ENCODE measurements at places on chromosomes 13 and 19.

GRCh38 chr13:90428522-90429210 lies 918.8 kb upstream of the MIR17HG start:
- DNase-seq = no peak

GRCh38 chr19:17687857-17688784 lies at the start of gene UNC13A:
Gene UNC13A, minus strand, starts transcription at chr19:17688354. Its CDS starts 155 bp downstream, at chr19:17688199.
- peak; percentile 65 for DNase-seq

DNA sequence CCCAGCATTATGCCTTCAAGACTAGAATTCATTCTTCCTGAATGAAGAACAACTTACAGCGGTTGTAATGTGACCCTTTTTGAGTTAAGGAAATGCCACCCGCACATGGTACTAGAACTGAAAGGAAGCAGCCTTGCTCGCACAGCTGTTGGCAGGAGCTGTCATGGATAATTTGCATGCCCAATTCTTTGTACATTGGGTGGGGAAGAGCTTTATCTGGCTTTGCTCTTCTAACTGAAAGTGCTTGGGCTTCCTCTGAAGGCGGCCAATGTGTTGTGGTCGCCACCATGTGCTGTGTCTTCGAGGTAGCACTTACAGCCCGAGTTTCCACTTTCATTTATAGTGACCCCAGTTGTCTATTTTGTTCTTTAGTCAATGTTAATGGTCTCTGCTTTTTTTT lies 3.4 kb downstream of the CCNE1 start:
- DNase-seq = no peak

DNA sequence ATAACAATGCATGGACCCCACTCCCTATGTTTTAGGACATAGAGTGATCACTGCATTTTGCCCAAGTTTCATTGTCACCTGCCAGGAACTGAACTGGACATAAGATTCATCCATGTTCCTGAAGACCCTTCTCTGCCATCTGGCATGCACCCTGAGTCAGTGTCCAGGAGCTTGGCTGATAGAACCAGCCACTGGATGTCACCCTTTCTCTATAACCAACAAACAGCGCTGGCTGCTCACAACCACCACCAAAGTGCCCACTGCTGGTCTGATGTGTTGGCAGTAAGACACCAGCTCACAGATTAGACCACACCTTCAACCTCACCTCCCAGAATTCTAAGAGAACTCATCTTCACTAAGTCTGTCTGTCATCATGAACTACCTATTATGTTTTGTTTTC lies 333.4 kb downstream of the ITGBL1 start:
- no peak for DNase-seq

DNA sequence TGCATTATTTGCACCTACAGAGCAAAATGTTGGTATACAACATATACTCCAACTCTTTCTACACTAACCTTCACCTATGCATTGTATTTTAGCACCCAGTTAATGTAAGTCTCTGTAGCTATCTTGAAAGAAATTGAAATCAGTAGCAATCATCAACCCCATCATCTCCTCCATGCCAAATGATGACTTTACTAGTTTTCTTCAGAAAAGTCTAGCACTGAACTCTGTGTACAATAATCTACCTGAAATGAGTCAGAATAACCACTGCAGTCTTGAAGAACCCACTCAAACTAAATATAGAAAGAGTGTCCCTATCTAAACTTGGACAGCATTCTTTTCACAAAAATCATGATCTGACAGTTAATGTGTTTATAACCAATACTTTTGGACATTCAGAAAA lies 9.8 kb downstream of the IRS2 start:
- no peak for DNase-seq

GRCh38 chr19:14943601-14944000 lies 2.3 kb downstream of the OR7C2 start:
- DNase-seq = peak; percentile 7

- no peak for DNase-seq
Measured at GRCh38 chr13:44116562-44117332, 237.0 kb downstream of the LACC1 start.

DNA sequence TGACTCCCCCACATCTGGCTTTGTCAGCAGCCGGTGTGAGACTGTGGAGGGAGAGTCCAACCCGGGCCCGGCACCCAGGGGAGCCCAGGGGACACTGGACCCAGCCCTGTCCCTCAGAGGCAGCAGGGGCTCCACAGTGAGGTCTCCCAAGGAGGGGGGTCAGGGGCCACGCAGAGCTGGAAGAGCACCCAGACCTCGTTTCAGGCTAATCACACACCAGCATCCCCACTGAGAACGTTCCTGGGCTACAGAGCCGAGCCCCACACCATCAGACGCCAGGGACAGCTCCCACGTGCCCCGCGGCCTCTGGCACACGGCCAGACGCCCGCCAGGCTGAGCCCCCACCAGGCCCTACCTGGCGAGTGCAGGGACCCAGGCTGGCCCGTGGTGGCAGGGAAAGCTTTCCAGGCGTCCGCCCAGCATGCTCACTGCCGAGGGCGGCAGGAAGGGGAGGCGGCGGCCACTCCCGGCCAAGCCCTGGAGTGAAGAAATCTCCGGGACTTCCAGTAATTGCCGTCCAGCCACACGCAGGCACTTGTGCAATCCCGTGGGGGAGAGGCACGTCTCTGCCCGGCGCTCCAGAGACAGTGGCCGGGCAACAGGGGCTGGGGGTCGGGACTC lies 19.2 kb downstream of the SBNO2 start:
- peak; percentile 93 for DNase-seq

GRCh38 chr13:102872131-102872530 lies 26.3 kb downstream of the ERCC5 start:
- no peak for DNase-seq

- no peak for DNase-seq
Measured at GRCh38 chr13:93925990-93926389, 553.5 kb downstream of the DCT start.

DNA sequence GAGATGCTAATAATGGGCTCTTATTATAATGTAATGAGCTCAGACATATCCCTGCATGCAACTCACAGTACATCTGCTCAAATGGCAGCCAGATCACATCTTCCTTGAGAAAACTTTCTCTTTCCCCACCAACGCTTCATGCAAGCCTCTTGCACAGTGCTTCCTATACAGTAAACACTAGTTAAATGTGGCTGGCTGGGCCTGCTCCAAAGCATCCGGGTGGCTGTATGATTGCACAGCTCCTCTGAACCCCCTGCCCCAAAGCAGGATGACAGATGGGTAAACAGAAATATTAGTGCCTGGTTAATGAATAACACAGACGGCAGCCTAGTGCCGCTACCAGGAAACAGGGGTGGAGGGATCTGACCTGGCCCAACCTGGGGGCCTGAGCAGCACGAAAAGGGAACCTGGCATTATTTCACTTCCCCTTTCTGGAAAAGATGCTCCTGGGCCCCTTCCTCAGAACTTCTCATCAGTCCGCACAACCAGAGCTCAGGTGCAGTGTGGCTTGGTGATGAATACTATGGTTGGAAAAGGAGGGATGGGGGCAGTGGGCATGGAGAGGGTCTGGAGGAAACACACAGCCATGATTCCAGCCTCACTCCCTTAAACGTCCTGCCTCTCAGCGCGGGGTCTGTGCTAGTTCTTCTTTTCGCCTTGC lies 10.8 kb downstream of the FFAR2 start:
- no peak for DNase-seq

DNA sequence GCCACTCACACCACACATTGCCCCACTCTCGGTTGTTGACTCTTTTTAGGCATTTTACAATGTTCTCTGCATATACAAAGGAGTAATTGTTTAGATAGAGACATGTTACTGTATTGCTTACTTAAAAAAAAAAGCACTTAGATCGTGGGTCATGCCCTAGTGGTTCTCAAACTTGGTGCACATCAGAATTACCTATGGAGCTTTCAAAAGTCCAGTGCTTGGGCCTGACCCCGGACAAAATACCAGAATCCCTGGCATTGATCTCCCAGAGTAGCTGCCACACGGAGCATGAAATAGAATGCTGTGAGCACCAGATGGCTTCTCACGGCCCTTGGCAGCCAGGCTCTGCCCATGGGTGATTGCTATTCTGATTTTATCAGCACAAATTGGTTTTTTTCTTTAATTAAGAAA lies 20.0 kb downstream of the ACP7 start:
- DNase-seq = no peak

DNA sequence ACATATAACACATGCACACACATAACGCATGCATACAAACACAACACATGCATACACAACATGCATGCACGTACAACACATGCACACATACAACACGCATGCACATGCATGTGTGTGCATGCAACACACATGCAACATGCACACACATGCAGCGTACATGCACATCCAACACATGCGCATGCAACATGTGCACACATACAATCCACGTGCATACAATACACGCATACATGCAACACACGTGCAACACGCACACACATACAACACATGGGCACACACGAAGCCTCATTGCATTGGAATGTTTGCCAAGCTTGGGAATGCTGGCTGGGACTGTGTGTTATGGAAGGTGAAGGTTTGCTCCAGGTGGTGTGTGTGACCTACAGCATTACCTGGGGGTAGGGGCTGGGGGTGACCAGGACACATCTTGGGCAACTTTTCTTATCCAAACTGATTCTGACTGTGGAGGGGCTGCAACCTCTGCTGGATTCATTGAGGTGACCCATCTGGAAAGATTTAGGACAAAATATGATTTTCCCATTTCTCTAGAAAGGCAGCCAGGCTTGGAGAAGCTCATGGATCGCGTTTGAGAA lies 58.9 kb downstream of the SPACA7 start:
- no peak for DNase-seq

- DNase-seq = no peak
Measured at GRCh38 chr13:65553096-65553727, 1676.9 kb downstream of the PCDH9 start.

GRCh38 chr13:38045278-38046048 lies 175.9 kb upstream of the TRPC4 start:
- peak; percentile 2 for DNase-seq

- DNase-seq = no peak
Measured at GRCh38 chr19:5111051-5111450, 142.1 kb downstream of the KDM4B start.

DNA sequence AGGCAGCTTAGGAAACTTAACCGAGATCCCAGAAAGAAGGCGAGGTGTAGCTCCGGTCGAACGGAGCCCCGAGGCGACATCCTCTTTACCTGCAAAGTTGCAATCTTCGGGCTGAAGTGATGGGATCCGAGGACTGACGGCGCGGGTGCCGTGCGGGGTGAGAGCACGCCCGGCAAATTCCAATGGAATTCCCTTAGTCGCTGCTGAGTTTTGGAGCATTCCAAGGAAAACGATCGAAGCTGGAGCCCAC lies 141 bp downstream of the TRPC4 start:
- DNase-seq = no peak

DNA sequence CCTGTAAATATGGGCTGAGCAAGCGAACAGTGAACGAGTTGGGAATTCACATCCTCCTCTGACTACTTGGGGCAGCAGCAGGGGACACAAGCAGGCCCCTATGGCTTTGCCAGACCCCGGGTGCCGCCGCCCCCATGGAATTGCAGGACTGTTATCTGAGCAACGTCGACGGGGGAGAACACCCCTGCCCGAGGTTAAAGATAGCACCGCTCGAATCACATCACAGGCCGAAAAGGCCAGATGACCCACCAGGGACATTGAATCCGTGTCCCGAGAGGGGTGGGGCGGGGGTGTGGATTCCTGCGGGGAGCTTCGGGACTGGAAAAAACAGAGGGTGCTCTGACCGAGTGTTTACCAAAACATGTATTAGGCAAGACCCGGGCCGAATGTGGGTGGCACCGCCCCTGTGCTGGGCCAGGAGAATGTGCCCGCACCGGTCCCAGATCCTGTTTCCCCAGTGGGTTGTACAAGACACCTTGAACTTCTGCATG lies 9.1 kb downstream of the FEM1A start:
- no peak for DNase-seq

- no peak for DNase-seq
Measured at GRCh38 chr19:46926170-46927071, 65.6 kb downstream of the ARHGAP35 start.

GRCh38 chr13:98309569-98310335 lies 132.7 kb upstream of the RNF113B start:
- no peak for DNase-seq

- no peak for DNase-seq
Measured at GRCh38 chr19:5948752-5949564, 29.0 kb downstream of the RANBP3 start.

GRCh38 chr13:40923867-40924266 lies 95.2 kb downstream of the ELF1 start:
- no peak for DNase-seq

GRCh38 chr13:75445717-75446499 lies 36.1 kb downstream of the TBC1D4 start:
- no peak for DNase-seq

DNA sequence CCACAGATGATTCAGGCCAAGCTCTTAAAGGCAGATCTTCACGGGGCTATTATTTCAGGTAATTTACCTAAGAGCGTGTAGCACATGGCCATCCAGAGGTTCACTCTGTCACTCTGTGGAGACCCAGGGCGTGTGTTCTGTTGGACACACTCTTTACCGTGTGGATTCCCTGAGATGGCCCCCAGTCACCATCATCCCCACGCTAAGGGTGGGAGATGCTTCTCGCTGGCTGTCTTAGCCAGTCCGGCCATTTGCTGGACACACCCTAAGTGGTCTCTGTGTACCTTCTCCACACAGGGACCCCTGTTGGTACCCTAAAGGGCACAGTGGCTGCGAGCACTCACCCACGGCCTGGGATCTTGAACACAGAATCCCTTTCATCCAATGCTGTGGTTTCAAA lies 6.0 kb downstream of the POP4 start:
- no peak for DNase-seq

GRCh38 chr13:34107806-34108205 lies 289.9 kb downstream of the RFC3 start:
- DNase-seq = no peak

- no peak for DNase-seq
Measured at GRCh38 chr19:15551293-15552004, 43.1 kb downstream of the CYP4F22 start.

GRCh38 chr13:52749419-52749818 lies 9.8 kb upstream of the CNMD start:
- DNase-seq = no peak

DNA sequence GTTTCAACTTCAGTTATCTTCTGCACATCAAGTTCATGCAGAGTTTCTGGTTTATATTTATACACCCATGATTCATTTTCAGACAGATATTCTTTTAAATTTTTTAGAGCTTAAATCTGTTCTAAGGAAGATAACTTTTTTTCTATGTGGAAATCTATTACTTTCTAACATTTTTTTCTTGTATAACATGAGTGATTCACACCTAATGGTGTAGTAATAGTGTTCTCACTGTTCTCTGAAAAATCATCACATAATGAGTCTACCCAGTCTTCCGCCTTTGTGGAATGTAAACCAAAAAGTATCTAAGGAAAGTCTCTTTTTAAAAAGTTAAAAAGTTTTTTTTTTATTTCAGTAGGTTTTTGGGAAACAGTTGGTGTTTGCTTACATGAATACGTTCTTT lies 70.8 kb downstream of the FNDC3A start:
- no peak for DNase-seq

DNA sequence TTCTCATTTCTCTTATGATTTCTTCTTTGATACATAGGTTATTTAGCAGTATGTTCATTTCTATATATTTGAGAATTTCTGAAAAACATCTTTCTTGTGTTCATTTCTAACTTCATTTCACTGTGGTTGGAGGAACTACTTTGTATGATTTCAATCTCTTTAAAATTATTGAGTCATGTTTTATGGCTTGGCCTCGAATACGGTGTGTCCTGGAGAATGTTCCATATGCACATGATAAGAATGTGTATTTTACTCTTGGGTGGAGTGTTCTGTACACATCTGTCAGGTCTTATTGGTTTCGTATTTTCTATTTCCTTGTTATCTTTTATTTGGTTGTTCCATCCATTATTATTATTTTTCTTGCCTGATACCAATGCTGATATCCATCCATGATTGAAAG lies 22.9 kb downstream of the DNM2 start:
- no peak for DNase-seq

- DNase-seq = no peak
Measured at GRCh38 chr19:28487999-28488398, 725.0 kb downstream of the UQCRFS1 start.

Data from NCI-H226 (cell line).